Endodermal cell (in vitro differentiated cells): ENCODE measurements at places on chromosomes 7 and 10. TPM values are rescaled to one million over a fixed set of nuclear protein-coding genes. Genes with fewer than 3 reads are reported as not detected.

GRCh38 chr10:132447446-132448247 is 50.6 kb downstream of the PWWP2B start:
- peak; percentile 87 for DNase-seq

DNA sequence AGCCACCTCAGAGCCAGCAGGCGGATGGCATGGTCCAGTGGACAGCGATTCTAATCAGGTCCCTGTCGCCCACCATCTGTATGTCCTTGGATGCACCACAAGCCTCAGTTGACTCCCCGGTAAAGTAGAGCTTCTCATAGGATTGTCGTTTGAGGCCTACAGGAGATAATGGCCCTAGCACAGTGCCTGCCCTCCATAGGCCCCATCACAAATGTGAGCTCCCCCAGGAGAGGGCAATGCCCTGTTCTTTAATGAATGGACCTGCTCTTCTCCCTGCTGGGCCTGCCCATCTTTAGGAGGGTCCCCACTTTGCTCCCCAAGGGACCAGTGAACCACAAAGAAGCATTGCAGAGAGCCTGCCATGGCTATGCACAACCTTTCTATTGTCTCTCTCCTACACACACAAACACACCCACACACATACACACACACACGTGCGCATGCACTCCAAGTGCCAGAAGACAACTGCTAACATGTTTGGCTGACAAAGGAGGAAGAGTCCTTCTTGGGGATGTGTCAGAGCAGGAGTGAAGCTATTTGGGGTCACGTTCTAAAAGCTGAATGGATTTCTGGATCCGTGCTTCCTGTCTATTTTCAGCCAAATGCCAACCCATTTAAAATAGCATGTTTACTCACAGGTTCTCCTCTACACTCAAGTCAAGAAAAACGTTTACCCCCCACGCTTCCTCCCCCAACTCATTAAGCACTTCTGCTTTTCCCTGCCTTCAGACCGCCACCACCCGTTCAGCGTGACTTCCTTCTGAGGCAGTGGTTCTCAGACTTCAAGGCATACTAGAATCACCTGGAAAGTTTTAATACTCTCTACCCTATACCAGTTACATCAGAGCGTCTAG is 196.1 kb downstream of the GRID1 start:
- no peak for DNase-seq

GRCh38 chr7:136509466-136509865 is 359.0 kb upstream of the CHRM2 start:
- no peak for DNase-seq

DNA sequence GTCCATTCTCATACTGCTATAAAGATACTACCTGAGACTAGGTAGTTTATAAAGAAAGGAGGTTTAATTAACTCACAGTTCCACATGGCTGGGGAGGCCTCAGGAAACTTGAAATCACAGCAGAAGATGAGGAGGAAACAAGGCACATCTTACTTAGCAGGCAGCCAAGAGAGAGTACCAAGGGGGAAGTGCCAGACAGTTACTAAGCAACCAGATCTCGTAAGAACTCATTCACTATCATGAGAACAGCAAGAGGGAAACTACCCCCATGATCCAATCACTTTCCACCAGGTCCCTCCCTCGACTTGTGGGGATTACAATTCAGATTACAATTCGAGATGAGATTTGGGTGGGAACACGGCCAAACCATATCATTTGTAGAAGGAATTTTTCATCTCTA is 36.3 kb downstream of the NHLRC2 start:
- DNase-seq: no peak

GRCh38 chr7:66880053-66880452 is 41.0 kb upstream of the TMEM248 start:
- no peak for DNase-seq

GRCh38 chr7:33981226-33981625 is 75.9 kb downstream of the BMPER start:
- DNase-seq: no peak

ELAPOR2 gene
- total RNA-seq: 67.2 to 130 TPM (median 72.1 TPM) in 3 replicates

ADAP1 gene
- total RNA-seq: 6.4 and 6.5 TPM in 2 replicates

PHKG1 gene
- total RNA-seq: 0.46 TPM in 1 of 2 replicates, not detected in the other

PILRA gene
- 12.2 to 17.4 TPM (median 12.8 TPM) in 3 replicates for total RNA-seq
